Thymus (tissue), 14 donors: ENCODE measurements at places on chromosomes 12 and 14. TPM values are rescaled to one million over a fixed set of nuclear protein-coding genes. Genes with fewer than 3 reads are reported as not detected.

GRCh38 chr12:62865937-62866336 is 69.0 kb downstream of the PPM1H start:
- DNase-seq = no peak

TAS2R20 gene
- 0.76 TPM for total RNA-seq

ACVRL1 gene
- 14.9 TPM for total RNA-seq

- no peak for DNase-seq
Measured at GRCh38 chr12:129615001-129615400, 288.8 kb downstream of the TMEM132D start.

DPF3 gene
- 1.6 TPM for total RNA-seq

DNA sequence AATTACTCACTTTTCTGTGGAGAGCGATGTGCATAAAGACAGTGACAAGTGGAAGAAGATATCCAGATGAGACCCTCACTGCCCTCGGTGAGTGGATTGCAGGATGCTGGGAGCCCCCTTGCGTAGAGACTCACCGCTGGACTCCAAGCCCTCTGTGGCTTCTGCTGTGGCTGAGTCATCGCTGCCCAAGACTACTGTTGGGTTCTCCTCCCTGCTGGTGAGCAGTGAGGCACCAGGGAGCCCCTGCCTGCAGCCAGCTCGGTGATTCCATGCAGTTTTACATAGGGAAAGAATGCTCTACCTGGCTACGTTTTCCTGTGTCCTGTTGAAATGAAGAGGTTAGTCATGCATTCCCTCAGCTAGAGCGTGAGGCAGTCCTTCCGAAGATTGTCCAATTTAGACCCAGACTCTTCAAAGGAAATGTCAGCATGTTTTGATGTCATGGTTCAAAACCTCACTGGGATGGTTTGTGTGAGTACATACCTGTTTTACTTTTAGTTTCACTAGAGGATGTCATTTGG is 28.2 kb downstream of the TRAF3 start:
- no peak for DNase-seq

DNA sequence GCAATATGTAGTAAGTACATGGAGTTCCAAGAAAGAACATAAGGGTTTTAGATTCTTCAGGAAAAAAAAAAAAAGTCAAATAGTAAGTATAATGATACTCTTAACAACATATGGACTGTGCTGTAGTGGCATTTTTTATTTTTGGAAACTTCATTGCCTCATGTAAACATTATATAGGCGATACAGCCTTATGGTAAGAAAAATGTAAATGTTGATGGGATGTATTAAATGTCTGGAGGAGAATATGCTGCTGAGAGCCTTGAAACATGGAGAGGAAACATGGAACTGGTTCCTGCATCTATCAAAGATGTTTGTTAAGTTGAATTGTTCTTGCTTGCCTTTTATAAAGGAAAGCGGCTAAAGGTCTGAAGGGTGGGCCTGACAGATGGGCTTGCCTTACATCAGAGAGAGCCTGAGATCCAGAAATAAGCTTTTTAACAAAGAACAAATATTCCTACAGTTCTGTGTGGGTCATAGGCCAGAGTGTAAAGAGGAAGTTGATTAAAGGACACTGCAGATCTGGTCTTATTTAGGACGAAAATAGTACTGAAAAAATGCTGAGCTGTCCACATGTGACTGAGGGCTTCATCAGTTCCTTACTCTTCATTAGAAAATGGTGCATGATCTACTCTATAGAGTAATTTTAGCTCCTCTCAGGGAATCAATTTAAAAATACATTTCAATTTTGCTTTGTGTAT is 448.1 kb upstream of the DCN start:
- DNase-seq = no peak

DNA sequence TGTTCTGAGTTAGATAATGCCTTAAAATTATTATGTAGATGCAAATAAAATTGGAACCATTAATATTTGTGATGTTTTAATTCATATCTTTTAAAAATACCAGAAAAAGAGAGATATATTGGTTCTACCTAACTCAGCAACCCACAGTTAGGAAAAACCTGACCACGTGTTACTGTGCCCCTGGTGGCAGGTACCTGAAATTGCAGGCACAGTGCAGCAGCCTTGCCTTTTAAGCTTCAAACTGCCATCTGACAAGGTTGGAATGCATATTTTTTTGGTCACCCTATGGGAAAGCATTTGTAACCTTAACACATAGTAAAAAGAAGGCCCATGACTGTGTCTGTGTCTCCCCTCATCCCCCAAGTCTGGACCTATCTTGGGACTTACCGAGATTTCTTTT is 109.4 kb upstream of the NOS1 start:
- DNase-seq = no peak

- DNase-seq = no peak
Measured at GRCh38 chr14:50928002-50928635, 16.2 kb downstream of the PYGL start.
